ENCODE measurements at places on chromosomes 7 and 10. TPM values are rescaled to one million over a fixed set of nuclear protein-coding genes. Genes with fewer than 3 reads are reported as not detected.

GRCh38 chr7:104185346-104185745 is 22.5 kb downstream of the ORC5 start:
- DNase-seq, result no peak

- DNase-seq, result no peak
Measured at GRCh38 chr10:86072413-86072812, 294.2 kb downstream of the GRID1 start.

PPP1R17 gene
- polyA plus RNA-seq, result not detected

MPP7 gene
- polyA plus RNA-seq, result 9.5 TPM

UPK3BL1 gene
- polyA plus RNA-seq, result 5.8 TPM

EPHB6 gene
- polyA plus RNA-seq, result 19.1 TPM

DRGX gene
- not detected for polyA plus RNA-seq

DNA sequence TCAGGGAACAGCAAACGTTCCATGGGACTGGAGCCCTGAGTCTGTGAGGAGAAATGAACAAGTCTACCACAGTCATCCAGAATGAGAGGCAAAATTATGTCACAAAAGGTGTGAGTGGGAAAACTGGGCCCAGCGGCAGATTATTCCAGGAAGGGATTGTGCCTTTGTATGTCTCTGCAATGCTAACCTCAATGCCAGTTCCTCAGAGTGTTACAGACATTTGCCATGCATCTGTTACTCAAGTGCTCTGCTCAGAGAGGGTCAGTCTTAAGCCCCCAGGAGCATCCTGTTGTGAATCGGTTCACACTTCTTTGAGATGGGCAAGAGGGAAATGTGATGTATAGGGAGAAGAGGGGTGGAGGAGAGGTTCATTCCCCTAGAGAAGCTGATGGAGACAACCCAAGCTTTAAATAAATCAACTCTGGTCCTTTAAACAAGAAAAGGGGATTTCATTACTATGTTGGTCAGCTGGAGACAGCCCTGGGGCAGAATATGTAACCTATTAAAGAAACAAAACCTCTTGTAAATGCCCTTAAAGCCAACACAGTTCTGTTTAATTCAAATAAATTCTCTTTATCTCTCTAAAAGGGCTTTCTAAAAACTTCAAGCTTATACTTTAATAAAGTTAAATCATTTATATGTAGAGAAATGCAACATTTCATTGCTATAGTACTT is 85.9 kb upstream of the GRB10 start:
- DNase-seq, result no peak

- no peak for DNase-seq
Measured at GRCh38 chr10:77556990-77557601, 80.5 kb downstream of the KCNMA1 start.

DNA sequence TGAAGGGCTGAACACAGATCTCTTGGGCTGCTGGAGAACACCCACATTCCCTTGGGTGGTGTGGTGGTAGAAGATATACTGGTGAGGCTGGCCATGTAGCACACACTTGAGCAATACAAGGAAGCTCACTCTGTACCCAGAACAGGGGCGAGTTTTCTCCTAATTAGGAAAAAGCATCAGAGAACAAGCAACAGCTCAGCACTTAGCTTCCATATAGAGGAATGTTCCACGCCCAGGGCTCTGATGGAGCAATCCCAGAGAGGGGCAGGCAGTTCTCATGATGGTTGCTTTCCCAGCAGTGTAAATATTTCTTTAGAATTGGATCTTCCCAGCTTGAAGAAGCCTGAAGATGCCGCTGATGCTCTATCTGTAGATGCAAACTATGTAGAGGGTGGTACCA is 21.0 kb upstream of the PNLIP start:
- no peak for DNase-seq

DNA sequence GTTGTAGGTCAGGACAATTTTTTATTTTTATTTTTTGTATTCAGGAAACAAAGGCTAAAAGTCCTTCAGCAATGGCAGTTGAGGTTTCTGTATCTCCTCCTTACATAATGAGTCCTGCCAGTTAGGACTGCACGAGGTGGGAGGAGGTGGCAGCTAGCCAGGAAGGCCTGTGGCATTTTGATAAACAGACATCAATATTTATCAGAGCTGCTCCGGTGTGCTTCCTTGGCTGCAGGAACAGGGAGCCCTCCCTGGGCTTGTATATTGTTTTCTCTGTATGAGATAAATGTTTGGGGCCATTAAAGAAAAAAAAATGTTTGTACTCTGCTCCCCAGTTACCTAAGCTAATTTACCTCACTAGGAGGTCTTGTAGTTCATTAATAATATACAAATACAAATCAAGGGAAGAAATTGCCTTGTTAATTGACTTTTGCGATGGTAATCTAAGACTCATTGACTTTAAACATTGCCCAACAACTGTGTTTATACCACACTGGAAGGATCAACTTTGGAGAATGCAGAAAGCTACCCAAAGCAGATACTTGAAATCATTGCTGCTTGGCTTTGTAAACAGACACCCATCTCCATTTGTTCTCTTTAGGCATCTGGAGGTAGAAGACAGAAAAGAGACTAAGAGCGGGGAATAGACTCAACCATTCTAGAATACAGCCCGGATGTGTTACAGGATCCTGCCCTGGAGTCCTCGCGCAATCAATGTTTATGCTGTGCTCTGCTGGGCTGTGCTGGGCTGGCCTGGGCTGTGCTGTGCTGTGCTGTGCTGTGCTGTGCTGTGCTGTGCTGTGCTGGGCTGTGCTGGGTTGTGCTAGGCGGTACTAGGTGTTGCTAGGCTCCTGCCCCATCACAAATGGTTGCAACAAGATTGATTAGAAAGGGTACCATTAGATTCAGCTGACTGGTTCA is 36.5 kb upstream of the PDZD8 start:
- DNase-seq, result no peak

DNA sequence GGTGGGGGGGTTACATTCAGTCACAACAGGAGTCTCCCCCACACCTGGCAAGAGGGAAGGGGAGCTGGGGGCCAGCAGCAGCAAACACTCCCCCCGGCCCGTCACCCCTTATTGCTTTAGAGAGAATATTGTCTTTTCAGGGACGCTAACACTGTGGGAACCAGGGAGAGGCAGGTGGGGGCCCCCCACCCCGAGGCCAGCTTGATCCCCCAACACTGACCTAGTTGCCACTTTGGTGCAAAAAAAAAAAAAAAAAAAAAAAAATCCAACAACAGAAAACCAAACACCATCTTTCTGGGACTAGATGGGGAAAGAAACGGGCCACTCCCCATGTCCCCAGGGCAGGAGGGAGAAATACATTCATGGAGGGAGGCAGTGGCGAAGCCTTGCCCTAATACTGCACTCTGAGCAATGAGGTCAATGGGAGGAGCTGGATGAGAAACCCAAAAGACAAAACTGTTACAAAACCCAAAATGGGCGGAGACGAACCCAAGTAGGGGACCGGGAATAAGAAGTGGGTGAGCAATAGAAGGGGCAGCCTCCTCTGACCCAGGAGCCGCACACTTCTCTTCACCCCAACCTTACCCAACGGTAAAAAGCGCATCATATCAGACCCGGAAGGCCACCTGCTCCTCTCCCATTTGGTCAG is 6.5 kb downstream of the GNB2 start:
- no peak for DNase-seq

NANOS1 gene
- 3.4 TPM for polyA plus RNA-seq

GRCh38 chr7:114182837-114183236 is 231.8 kb upstream of the FOXP2 start:
- no peak for DNase-seq

GRCh38 chr7:1424041-1424440 is 35.2 kb downstream of the MICALL2 start:
- no peak for DNase-seq

CFAP70 gene
- polyA plus RNA-seq, result 14.1 TPM

TMEM229A gene
- polyA plus RNA-seq, result 0.19 TPM

INSYN2A gene
- polyA plus RNA-seq, result 7.3 TPM

GRCh38 chr7:105256761-105257231 is 131.9 kb downstream of the SRPK2 start:
- DNase-seq, result no peak

DBF4 gene
- 19.8 TPM for polyA plus RNA-seq

DNA sequence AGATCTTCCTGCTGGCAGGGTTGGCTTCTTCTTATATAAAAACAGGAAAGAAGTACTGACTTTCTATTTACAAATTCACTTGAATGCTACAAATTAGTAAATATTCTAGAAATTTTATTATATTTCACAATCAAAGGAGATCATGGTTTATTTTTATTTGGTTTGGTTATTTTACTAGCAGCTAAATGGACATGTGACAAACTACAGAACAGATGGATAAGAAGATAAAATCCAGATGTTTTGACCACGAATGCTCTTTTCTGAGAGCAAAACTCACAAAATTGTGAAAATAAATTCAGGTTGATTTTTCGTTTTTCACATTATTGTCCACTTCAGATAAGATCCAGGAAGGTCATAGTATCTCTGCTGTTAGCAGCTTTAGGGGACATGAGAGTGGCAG is 55.4 kb downstream of the CACNA2D1 start:
- no peak for DNase-seq

HABP2 gene
- polyA plus RNA-seq, result 0.40 TPM

DNA sequence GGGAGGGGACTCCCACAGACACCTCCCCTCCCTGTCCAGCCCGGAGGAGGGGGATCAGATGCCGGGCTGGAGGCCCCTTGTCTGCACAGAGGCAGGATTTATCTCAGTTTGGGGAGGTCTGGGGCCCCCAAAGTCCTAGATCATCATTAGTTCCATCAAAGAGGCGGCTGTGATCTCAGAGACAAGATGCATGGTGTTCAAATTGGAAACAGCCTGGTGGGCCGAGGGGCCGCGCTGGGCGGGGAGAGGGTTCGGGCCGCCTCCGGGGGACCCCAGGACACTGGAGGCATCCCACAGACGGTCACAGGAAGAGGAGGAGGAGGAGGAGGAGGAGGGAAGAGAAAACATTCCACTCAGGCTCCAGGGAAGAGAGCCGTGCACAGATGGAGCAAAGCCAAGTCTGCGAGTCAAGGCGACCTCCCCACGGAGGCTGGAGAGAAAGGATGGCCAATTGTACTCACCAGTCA is 69.5 kb upstream of the CUX1 start:
- no peak for DNase-seq

DNA sequence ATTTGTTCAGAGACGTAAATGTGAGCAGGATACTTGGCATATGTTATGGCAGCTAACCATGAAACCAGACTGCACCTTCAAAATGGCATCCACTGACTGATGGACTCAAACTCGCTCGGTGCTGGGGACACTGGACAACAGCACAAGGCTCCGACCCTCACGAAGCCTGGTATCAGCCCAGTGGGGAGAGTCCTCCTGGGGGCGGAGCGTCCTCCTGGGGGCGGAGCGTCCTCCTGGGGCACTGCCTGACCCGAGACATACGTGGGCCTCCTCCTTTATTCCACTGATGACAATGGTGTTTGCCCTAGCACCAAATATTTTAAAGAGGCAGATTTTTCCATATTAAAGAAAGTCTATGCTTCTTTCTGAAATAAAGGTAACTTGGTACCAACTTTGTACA is 39.5 kb downstream of the ESYT2 start:
- DNase-seq, result no peak

GRCh38 chr10:119090968-119091367 is 10.4 kb upstream of the EIF3A start:
- DNase-seq, result no peak

IDI2 gene
- not detected for polyA plus RNA-seq

SLC26A4 gene
- polyA plus RNA-seq, result 7.9 TPM

DNA sequence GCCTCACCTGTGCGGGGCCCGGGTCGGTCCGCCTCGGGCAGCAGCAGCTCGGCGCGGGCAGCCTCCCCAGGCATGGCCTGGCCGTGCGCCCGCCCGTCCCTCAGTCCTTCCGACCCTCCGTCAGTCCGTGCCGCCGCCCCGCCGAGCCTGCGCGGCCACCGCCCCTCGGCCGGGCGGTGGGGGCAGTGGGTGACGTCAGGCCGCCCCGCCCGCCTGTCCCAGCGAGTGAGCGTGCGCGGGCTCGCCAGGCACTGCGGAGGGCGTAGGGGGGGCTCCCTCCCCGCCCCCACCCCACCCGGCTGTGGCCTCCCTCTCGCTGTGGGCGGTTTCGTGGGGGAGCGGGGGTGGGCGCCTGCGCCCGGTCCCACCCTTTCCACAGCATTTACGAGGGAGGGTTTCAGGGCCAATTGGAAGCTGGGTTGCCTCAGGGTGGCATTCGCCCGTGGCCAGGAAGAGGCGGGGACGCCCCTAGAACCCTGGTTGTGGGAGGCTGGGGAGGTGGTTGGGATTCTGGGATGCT is at the start of gene NACAD:
Gene NACAD (minus strand): TSS at position 149 of the 520 bp plus-strand sequence. CDS start 75 bp downstream, at position 74.
- DNase-seq, result peak; percentile 13

DNA sequence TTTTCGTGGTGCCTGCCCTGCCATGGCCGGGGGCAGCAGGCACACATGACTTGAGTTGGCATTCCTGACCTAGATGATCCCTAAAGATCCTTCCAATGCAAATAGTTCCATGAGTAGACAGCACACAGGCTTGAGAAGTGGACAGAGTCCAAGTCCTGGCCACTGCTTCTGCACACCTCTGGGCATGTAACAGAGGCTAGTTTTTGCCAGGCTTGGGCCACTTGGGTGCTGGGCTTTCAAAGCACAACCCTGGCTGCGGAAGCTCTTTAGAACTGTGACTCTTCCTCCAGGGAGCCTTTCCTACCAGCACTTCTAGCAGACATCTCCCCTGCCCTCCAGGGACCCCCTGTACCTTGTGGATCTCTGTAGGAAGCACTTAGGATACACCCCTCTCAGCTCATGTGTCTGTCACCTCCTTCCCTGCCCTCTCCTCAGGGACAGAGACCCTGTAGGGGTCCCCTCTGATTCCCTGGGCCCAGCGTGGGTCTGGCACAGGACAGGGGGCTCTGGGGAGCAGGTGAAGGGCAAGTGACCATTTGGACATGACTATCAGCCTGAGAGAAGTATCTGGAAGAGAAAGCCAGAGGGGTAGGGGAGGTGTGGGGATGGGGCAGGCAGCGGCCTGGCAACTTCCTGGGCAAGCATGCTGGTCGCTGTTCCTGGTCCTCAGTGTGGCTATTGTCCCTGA is 36.2 kb downstream of the ZCCHC24 start:
- DNase-seq, result no peak

DNA sequence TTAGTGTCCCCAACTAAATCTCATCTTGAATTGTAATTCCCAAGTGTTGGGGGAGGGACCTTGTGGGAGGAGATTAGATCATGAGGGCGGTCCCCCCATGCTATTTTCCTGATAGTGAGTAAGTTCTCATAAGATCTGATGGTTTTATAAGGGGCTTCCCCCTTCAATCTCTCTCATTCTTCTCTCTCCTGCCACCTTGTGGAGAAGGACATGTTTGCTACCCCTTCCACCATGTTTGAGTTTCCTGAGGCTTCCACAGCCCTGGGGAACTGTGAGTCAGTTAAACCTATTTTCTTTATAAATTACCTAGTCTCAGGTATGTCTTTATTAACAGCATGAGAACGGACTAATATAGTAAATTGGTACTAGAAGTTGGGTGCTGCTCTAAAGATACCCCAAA is 365.6 kb downstream of the ANKRD7 start:
- no peak for DNase-seq
